WERI-Rb-1 (cell line): ENCODE measurements at places on chromosomes 2 and 18.
A peak's percentile ranks its signal among the peaks of the same experiment; 100 is the strongest.

DNA sequence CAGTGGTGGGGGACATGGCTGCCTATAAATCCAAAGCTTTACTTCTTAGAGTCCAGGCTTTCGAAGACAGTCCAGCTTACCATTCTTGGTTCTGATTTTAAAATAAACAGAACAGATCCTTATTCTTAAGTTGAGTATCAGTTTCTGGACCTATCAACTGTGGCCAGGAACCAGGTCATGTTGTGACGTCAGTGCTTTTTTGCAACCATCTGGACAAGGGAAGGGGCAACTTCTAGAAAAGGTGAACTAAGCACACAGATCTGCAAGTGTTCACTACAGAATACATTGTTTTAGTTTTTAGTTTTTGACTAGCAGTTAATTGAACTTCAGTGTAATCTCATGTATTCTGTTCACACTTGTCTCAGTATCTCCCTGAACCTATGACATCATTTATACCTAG, 326.0 kb upstream of the MGAT5 start:
- no peak for DNase-seq

DNA sequence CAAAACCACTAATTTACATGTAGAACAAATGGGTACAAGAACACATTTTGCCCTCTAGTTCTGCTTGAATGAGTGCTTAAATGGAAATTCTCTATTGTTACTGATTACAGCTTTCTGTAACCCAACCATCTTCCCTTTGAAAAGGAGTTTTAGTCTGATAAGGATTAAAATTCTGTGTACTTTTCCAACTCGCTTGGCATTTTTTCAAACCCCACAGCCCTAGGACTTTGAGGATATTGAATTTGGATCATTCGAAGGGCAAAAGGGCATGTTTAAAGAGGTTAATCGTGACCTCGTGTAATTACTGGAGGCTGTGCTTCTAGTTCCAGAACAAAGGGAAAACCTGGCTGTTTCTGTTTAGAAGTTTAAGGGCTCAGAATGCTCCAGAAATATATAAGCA, 432.3 kb downstream of the PID1 start:
- DNase-seq = no peak

GRCh38 chr2:197919487-197919886, 115.1 kb downstream of the PLCL1 start:
- DNase-seq = no peak

- DNase-seq = no peak
These were observed 38.4 kb downstream of the EPAS1 start for GRCh38 chr2:46335391-46336282.

GRCh38 chr2:42048299-42049220, 739 bp downstream of the PKDCC start:
- DNase-seq = peak; percentile 35

DNA sequence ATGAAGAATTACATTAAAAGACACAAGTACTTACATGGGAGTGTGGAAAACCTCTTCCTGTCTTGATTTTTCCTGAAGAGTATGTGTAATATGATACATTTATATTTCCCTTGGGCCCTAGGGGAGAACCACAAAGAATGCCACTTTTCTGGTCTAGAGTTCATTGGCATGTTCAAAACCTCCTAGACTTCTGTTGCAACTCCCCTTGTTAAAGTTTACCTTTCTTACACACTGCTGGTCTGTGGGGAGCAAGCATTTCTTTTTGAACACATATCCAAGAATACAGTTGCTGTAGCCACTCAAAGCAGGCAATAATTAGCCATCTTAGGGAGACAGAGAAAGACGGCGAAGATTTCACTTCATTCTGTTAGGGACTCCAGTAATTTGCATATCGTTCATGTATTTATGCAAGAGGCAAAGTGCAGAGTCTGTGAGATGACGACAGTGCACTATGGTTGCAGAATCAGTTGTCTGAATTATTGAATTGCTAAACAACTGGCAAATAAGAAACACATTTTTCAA, 103.5 kb downstream of the NOL4 start:
- DNase-seq = no peak

- DNase-seq = no peak
These were observed 263.7 kb upstream of the SPOPL start for GRCh38 chr2:138237667-138238384.
